Stimulated activated CD8-positive, alpha-beta memory T cell treated with anti-CD3 and anti-CD28 coated beads, Interleukin-7, amount 100 ng/mL, for 1 hour (primary cell): ENCODE measurements at places on chromosomes 7 and 10.

- no peak for DNase-seq
Measured at GRCh38 chr10:15482156-15482555, 111.1 kb upstream of the FAM171A1 start.

GRCh38 chr7:129332254-129333035, 101.8 kb upstream of the STRIP2 start:
- DNase-seq: no peak

- no peak for DNase-seq
Measured at GRCh38 chr10:70617798-70618568, 15.4 kb upstream of the PRF1 start.

DNA sequence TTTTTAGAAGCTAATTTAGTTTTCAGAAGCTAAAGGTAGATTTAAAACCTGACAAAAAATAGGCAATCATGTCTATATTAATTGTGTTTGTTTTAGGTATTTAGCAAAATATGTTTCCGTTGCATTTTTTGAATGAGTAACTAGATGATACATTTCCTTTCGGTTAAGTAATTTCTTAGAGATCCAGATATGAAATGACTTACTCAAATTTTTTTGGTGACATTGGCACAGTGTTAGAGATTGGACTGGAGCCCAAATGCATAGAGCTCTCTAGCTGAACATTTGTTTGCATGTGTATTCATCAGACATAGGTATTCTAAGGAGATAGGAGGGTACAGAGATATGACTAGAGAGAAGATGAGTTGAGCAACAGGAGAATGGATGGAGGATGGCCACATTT, 1.9 kb downstream of the BUB3 start:
- no peak for DNase-seq

- DNase-seq: no peak
Measured at GRCh38 chr7:90594751-90595317, 1.3 kb upstream of the CDK14 start.

DNA sequence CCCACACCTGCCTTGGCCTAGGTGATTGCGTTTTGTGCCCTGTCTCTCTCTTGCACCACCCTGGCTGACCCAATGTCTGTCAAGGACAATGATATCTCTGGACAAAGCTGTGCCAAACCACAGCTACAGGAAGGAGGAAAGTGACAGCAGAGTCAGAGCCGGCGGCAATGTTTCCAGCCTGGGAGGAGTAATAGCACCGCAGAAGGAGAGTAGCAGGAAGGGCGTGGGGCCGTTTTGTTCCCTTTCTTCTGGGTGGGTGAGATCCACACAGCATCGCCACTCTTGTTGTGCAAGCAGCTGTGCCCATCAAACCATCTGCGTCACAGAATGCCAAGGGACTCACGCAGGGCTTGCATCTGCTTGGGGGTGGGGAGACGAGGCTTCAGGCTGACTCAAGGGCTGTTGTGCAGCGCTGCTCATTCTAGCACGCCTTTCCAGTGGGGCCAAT, 341.6 kb upstream of the AUTS2 start:
- DNase-seq: no peak

- DNase-seq: no peak
Measured at GRCh38 chr10:133453516-133454203, at the start of gene SCART1. Gene SCART1 (plus strand): TSS chr10:133453945. CDS start chr10:133453998, 53 bp downstream.

DNA sequence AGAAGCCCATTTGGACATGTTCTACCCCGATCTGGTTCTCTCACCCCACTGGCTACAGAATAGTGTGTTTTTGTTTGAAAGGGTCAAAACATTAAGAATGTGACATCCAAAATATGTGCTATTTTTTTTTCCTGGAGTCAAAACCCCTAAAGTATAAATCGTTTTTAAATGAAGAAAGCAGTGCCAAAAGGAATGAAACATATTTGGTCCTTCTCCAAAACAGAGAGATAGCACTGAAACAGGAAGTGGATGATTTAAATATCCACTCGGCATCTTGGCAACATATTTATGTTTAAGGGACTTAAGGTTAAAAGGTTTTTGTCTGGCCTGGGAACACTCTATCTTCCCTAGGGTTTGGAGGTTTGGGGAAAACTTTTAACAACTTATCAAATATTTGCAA, 32.3 kb downstream of the CALD1 start:
- DNase-seq: no peak
